Lower lobe of right lung (tissue), 2 donors: ENCODE measurements at places on chromosomes 2 and 18. TPM values are rescaled to one million over a fixed set of nuclear protein-coding genes. Genes with fewer than 3 reads are reported as not detected.

- DNase-seq: no peak
- peaks cover 33% of the 10 kb centered on the region for H3K36me3 ChIP-seq
- no peak overlapping the region for H3K27ac ChIP-seq
- no peaks in the 10 kb centered on the region for H3K27me3 ChIP-seq
- H3K4me1 ChIP-seq: peaks cover 6% of the 10 kb centered on the region
These were observed 46.3 kb downstream of the ITSN2 start for GRCh38 chr2:24313744-24314632.

GRCh38 chr2:48343571-48344440, 186.1 kb upstream of the STON1 start:
- peak overlapping the region; percentile 10 for H3K4me3 ChIP-seq
- no peak for DNase-seq
- H3K4me1 ChIP-seq: peaks cover 55% of the 10 kb centered on the region

DNA sequence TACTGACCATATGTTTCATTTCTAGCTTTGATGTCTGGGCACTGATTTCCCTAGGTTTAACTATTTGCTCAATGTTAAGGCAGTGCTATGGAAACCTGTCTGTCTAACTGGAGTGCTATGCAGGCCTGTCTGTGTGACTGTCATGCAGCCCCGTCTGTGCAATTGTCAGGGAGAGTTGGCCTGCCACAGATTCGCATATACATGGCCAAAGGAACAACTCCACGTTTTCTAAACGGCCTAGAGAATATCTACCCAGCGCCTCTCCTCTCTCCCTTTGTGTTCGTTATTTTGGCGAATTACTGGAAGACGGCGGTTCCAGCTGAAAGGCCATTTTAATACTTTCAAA, 59.6 kb upstream of the PSME4 start:
- no peak overlapping the region for H3K27ac ChIP-seq
- H3K27me3 ChIP-seq: no peaks in the 10 kb centered on the region
- H3K4me1 ChIP-seq: no peaks in the 10 kb centered on the region
- no peaks in the 10 kb centered on the region for H3K36me3 ChIP-seq

TFPI gene
- total RNA-seq: 311 TPM

DNA sequence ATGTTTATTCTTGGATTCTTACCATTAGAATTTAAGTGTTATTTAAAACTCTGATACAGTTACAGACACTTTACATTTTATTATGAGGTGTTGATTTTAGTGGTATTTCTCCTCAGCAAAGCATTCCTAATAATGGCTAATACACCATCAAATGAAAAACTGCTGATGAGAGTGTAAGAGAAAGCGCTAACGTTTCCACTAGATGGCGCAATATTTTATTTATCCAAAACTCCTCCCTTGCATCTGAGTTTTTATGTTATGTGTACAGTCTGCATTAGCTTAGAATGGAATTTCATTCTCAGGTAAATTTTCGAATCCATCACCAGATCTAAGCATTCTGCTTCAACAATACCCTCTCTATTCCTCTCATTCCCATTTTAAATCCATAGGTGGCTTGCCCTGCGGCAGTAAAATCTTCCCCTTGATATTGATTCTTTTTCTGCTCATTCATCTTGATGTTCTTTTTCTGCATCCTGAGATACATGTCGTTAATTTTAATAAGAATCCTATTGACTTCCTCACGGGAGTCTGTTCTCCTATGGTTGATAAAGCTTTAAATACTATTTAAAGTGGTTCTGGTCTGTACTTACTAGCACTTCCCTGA, 53.9 kb downstream of the PRKRA start:
- no peak overlapping the region for H3K4me3 ChIP-seq
- H3K27ac ChIP-seq: no peak overlapping the region
- no peaks in the 10 kb centered on the region for H3K4me1 ChIP-seq
- no peak for DNase-seq

DNA sequence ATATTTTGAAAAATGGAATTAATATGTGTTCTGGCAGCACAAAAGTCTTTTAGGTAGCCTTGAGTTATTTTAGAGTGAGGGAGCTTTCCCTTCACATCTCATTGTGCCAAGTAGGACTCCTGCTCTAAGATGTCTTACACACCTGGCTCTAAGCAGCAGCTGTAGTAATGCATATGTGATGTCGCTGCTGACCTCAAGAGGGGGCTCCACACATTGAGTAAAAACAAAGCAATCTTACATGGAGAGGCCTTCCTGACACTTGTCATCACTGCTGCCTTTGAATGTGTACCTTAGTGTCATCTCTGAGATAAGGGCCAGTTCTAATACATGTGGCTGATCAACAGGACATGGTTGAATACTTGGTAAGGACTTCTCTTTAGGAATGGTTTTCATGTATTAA, 75.8 kb downstream of the ACTR3 start:
- H3K4me3 ChIP-seq: no peak overlapping the region
- H3K36me3 ChIP-seq: peaks cover 8% of the 10 kb centered on the region
- no peak for DNase-seq
- H3K27me3 ChIP-seq: no peaks in the 10 kb centered on the region
- no peak overlapping the region for H3K27ac ChIP-seq
- H3K4me1 ChIP-seq: peaks cover 39% of the 10 kb centered on the region

GRCh38 chr2:9991221-9991620, 39.7 kb downstream of the GRHL1 start:
- no peak for DNase-seq
- H3K36me3 ChIP-seq: no peaks in the 10 kb centered on the region
- H3K27ac ChIP-seq: peak overlapping the region; percentile 5
- no peaks in the 10 kb centered on the region for H3K27me3 ChIP-seq
- H3K4me1 ChIP-seq: peaks cover 36% of the 10 kb centered on the region
- no peak overlapping the region for H3K4me3 ChIP-seq

GRCh38 chr2:168439536-168439935, 16.5 kb upstream of the CERS6 start:
- no peaks in the 10 kb centered on the region for H3K27me3 ChIP-seq
- no peak for DNase-seq
- H3K36me3 ChIP-seq: no peaks in the 10 kb centered on the region
- H3K27ac ChIP-seq: no peak overlapping the region
- H3K4me3 ChIP-seq: no peak overlapping the region
- no peaks in the 10 kb centered on the region for H3K4me1 ChIP-seq

RHOB gene
- total RNA-seq: 176 TPM

- DNase-seq: no peak
- H3K4me1 ChIP-seq: no peaks in the 10 kb centered on the region
- H3K27ac ChIP-seq: no peak overlapping the region
- no peaks in the 10 kb centered on the region for H3K36me3 ChIP-seq
These were observed 143.6 kb downstream of the MYO3B start for GRCh38 chr2:170321526-170321925.

DNA sequence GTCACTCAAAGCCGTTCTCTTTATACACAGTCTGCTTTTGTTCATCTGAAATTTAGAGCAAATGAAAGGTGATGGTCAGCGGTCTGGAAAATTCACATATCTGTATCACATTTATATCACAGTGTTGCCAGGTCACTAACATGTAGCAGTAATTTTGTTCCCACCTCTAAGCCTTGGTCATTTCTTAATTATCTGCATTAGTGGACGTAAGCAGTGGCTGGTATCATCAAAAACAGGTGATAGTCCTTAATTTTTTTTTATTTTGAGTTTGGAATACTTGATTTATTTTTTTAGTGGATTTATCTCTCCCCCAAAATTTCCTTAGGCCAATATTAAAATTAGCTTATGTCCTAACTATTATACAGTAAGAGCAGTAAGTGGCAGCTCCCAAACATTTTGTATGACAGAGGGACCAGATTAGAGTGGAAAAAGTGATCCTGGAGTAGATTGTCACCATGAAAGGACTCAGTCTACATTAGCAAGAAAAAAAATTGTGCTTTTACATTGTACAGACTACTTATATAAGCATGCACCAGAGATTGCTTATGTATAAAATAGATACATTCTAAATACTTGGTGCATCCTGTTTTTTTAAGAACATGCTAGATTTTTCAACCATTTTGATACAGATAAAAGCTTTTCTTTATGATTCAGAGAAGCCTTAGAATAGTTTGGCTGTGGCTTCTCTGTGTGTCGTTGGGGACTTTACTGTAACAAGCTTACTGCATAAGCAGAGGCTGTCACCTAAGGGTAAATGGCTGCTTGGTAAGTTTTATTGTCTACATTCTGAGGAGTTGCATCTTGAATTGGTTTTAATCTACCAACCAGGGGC, 65.0 kb downstream of the MAPRE2 start:
- H3K36me3 ChIP-seq: peaks cover 9% of the 10 kb centered on the region
- DNase-seq: no peak
- H3K4me1 ChIP-seq: no peaks in the 10 kb centered on the region

GRCh38 chr2:200373231-200373630, 66.7 kb downstream of the SPATS2L start:
- H3K4me1 ChIP-seq: peaks cover 34% of the 10 kb centered on the region
- H3K36me3 ChIP-seq: no peaks in the 10 kb centered on the region
- peak overlapping the region; percentile 16 for H3K4me3 ChIP-seq
- H3K27ac ChIP-seq: peak overlapping the region; percentile 21
- no peaks in the 10 kb centered on the region for H3K27me3 ChIP-seq
